ENCODE measurements at places on chromosomes 4 and X. TPM values are rescaled to one million over a fixed set of nuclear protein-coding genes. Genes with fewer than 3 reads are reported as not detected.

DNA sequence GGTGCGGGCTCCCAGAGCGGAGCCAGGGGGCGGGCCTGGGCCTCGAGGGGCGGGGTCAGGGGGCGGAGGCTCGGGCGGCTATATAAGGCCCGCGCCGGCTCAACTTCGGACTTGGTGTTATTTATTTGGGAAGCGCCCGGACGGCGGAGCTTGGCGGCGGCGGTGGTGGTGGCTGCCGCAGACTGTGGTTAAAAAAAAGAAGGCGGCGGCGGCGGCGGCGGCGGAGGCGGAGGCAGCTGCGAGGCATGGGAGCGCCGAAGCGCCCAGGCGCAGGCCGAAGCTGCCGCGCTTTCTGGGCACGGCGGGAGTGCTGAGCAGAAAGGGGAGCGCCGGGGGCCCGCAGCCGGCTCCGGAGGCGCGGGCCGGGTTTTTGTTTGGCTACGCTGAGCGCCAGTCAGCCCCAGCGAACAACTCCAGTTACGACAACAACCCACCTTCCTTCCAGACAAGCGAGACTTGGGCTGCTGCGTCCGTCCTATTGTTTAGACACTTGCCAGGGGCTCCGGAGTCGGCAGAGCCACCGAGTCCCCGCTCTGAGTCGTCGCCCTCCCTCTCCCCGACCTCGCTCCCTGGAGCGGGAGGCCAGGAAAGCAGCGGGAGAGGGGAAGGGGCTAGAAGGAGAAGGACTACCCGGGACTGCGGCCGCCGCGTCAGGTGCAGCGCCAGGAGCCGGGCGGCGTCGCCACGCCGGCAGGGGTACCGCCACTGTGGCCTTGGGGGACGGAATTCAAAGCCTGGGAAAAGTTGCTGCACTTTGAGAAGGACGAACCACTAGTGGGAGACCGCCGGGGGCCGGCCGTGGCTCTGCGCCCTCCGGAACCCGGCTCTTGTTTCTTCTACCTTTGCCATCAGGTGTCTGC, at the start of gene SLIT2:
Gene SLIT2, plus strand, starts transcription at position 110 of the 860 bp plus-strand sequence. CDS start 1,911 bp downstream, outside the sequence.
- DNase-seq = peak; percentile 68

DNA sequence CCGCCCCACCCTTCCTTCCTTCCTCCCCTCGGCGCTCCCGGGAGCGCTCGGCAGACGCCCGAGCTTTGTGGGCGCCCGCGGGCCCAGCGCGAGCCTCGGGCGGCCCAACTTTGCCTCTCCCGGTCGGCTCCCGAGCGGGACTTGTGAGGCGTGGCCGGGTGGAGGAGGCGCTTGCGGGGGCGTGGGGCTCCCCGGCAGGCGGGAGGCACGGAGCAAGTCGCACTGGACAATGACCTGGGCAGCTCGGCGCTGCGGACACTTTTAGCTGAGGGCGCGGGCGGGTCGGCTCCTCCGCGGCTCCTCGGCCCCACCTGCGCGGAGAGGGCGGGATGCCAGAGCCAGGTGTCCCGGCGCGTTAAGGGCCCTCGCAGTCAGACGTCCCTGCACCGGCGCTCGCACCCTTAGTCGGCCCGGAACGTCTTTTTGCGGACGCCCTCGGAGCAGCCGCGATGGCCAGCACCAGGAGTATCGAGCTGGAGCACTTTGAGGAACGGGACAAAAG, 385 bp downstream of the DCLK2 start:
- no peak for DNase-seq

DNA sequence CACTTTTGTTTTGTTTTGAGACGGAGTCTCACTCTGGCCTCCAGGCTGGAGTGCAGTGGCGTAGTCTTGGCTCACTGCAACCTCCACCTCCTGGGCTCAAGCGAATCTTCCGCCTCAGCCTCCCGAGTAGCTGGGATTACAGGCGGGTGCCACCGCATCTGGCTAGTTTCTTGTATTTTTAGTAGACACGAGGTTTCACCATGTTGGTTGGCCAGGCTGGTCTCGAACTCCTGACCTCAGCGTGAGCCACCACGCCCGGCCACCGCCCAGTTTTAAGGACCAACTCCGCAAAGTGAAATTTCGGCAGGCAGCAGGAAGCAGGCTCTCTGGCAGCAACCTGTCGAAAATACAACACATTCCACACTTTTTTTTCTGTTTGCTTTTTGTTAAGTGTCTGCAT, 13.4 kb downstream of the DHRSX start:
- DNase-seq = no peak

DNA sequence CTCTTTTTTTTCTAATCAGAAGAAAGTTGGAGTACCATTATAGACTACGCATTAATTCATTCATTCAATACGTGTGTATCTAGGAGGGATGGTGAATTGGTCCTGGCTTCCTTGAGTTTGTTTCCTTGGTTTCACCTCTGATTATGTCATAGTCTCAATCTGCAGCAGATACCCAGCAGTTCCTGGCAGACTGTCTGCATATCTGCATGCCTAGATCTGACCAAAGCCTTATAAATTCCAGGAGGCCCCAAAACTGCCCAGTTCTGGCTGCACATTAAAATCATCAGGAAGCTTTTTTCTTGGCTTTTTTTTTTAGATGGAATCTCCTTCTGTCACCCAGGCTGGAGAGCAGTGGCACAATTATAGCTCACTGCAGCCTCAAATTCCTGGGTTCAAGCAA, 27.2 kb upstream of the SLC34A2 start:
- DNase-seq = no peak

- DNase-seq = no peak
Observed at GRCh38 chr4:55183926-55184599, 58.7 kb upstream of the KDR start.

GRCh38 chrX:40182095-40182494, 84.3 kb upstream of the BCOR start:
- DNase-seq = no peak

GRCh38 chr4:78242071-78242470, 184.9 kb downstream of the FRAS1 start:
- no peak for DNase-seq

GRCh38 chr4:154332681-154333421, 158.7 kb downstream of the DCHS2 start:
- peak; percentile 23 for DNase-seq

The ZNF711 gene
- 2.5 TPM for total RNA-seq

- no peak for DNase-seq
Observed at GRCh38 chrX:15594371-15594770, 6.4 kb downstream of the ACE2 start.

- DNase-seq = no peak
Observed at GRCh38 chrX:16610121-16610621, 39.8 kb upstream of the S100G start.

GRCh38 chr4:31183256-31183655, 463.1 kb downstream of the PCDH7 start:
- no peak for DNase-seq

GRCh38 chr4:127327491-127327890, 305.3 kb upstream of the INTU start:
- DNase-seq = no peak

GRCh38 chr4:1980561-1981041, 28.2 kb downstream of the NELFA start:
- no peak for DNase-seq

DNA sequence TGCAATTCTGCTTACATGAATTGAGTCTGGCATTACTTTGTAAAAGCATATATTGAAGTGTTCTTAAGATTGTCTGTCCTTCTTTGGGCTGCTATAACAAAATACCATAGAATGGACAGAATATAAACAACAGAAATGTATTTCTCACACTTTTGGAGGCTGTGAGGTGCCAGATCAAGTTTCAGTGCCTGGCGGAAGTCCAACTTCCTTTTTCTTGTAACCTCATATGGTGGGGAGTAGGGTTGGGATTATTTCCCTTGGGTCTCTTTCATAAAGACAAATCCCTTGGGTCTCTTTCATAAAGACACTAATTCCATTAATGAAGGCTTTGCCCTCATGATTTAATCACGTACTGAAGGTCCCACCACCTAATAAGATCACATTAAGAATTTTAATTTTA, 199.3 kb upstream of the GRID2 start:
- DNase-seq = no peak

The IBSP gene
- not detected for total RNA-seq

- no peak for DNase-seq
Observed at GRCh38 chr4:25107827-25108516, 52.3 kb downstream of the SEPSECS start.

Data from omental fat pad (tissue), 4 donors.